PC-9 (cell line): ENCODE measurements at places on chromosomes 12 and 14. TPM values are rescaled to one million over a fixed set of nuclear protein-coding genes. Genes with fewer than 3 reads are reported as not detected.

GRCh38 chr14:20682127-20682434, 2.3 kb upstream of the RNASE4 start:
- H3K27ac ChIP-seq: peak overlapping the region; percentile 82
- H3K4me1 ChIP-seq: peaks cover 21% of the 10 kb centered on the region
- H3K27me3 ChIP-seq: no peaks in the 10 kb centered on the region
- DNase-seq: no peak
- H3K36me3 ChIP-seq: no peaks in the 10 kb centered on the region
- peak overlapping the region; percentile 75 for H3K4me3 ChIP-seq

DNA sequence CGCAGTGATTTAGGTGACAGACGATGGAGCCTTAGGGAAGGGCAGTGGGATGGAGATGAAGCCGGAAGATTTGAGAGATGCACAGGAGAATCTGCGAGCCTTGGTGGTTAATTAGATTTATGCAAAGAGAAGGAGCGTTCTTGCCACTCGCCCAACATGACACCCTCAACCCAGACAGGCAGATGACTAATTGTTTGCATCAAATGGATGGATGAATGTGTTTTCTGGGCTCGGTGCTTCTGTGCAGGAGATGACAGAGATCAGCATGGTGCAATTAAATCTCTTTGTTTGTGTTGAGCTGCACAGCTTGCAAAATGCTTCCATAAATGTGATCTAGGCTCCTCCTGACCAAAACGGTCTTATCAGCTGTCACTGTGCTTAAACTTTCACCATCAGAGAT, 202.3 kb upstream of the PRMT8 start:
- no peak overlapping the region for H3K4me3 ChIP-seq
- no peaks in the 10 kb centered on the region for H3K4me1 ChIP-seq
- DNase-seq: no peak
- H3K27me3 ChIP-seq: peaks cover 49% of the 10 kb centered on the region; the same call in 1 of the 2 replicates
- H3K36me3 ChIP-seq: no peaks in the 10 kb centered on the region

- no peaks in the 10 kb centered on the region for H3K27me3 ChIP-seq
- no peaks in the 10 kb centered on the region; the same call in 1 of the 2 replicates for H3K36me3 ChIP-seq
- H3K27ac ChIP-seq: peak overlapping the region; percentile 60
- DNase-seq: peak; percentile 70
These were observed 3.3 kb downstream of the PXN start for GRCh38 chr12:120261951-120262851.

DNA sequence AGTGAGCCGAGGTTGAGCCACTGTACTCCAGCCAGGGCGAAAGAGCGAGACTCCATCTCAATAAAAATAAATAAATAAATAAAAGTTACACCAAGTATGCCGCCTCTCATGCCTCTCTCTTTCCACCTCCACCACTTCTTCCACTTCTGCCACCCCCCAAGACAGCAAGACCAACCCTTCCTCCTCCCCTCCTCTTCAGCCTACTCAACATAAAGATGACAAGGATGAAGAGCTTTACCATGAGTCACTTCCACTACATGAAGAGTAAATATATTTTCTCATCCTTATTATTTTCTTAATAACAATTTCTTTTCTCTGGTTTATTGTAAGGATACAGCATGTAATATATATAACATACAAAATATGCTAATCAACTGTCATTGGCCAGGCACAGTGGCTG, 3.6 kb upstream of the TMED2 start:
- no peak for DNase-seq
- H3K36me3 ChIP-seq: no peaks in the 10 kb centered on the region
- no peaks in the 10 kb centered on the region for H3K27me3 ChIP-seq
- H3K27ac ChIP-seq: no peak overlapping the region
- H3K4me1 ChIP-seq: peaks cover 12% of the 10 kb centered on the region
- H3K4me3 ChIP-seq: no peak overlapping the region

DNA sequence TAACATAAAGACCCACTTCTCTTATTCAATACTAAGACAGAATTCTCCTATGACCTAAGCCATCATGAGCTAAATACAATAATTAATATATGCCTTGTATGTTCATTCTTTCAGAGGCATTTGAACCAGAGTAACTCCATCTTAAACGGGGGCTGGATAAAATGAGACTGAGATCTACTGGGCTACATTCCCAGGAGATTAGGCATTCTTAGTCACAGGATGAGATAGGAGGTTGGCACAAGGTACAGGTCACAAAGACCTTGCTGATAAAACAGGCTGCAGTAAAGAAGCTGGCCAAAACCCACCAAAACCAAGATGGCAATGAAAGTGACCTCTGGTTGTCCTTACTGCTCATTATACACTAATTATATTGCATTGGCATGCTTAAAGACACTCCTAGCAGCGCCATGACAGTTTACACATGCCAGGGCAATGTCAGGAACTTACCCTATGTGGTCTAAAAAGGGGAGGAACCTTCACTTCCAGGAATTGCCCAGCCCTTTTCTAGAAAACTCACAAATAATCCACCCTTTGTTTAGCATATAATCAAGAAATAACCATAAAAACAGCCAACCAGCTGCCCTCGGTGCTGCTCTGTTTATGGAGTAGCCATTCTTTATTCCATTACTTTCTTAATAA, 260.7 kb downstream of the SSPN start:
- no peak for DNase-seq
- H3K4me3 ChIP-seq: no peak overlapping the region
- no peaks in the 10 kb centered on the region for H3K4me1 ChIP-seq
- no peak overlapping the region for H3K27ac ChIP-seq
- H3K27me3 ChIP-seq: no peaks in the 10 kb centered on the region

- H3K4me3 ChIP-seq: no peak overlapping the region
- no peak overlapping the region for H3K27ac ChIP-seq
- DNase-seq: peak; percentile 62
- no peaks in the 10 kb centered on the region for H3K36me3 ChIP-seq
- no peaks in the 10 kb centered on the region for H3K27me3 ChIP-seq
These were observed 34.6 kb downstream of the SPRING1 start for GRCh38 chr12:116703214-116703795.

GRCh38 chr14:100051103-100051502, 14.1 kb upstream of the EVL start:
- H3K27me3 ChIP-seq: no peaks in the 10 kb centered on the region
- no peaks in the 10 kb centered on the region for H3K36me3 ChIP-seq
- H3K4me3 ChIP-seq: no peak overlapping the region
- no peaks in the 10 kb centered on the region for H3K4me1 ChIP-seq
- no peak overlapping the region for H3K27ac ChIP-seq

- no peak within 1 kb of the TSS for H3K27ac ChIP-seq
- no peaks in the 10 kb centered on the region for H3K4me1 ChIP-seq
- H3K36me3 ChIP-seq: no peaks in the 10 kb centered on the region
These were observed at the start of gene CCND2 for GRCh38 chr12:4273652-4274395. CCND2 (plus strand) TSS chr12:4273762; CDS start chr12:4274041, 279 bp downstream.

DNA sequence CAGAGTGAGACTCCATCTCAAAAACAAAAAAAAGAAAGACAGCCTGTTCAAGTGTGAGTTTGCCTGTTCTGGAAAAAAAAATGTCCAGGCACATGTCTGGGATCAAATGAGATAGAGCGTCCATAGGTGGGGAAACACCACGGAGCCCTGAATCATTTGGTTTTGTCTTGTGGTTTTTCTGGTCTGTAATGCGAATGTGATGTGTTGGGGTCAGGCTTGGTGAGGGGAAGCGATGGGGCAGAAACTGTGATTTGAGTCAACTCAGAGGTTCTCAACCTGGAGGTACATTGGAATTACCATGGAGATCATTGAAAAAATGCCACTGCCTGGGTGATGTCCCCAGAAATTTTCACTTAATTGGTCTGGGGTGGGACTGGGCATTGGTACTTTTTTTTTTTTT, 183.9 kb upstream of the PWP1 start:
- H3K36me3 ChIP-seq: no peaks in the 10 kb centered on the region
- H3K27me3 ChIP-seq: no peaks in the 10 kb centered on the region
- DNase-seq: no peak
- H3K4me3 ChIP-seq: no peak overlapping the region
- H3K4me1 ChIP-seq: no peaks in the 10 kb centered on the region

- H3K27ac ChIP-seq: no peak overlapping the region
- H3K36me3 ChIP-seq: no peaks in the 10 kb centered on the region
- peaks cover 11% of the 10 kb centered on the region; the same call in 1 of the 2 replicates for H3K4me1 ChIP-seq
- H3K4me3 ChIP-seq: no peak overlapping the region
- H3K27me3 ChIP-seq: peaks cover 8% of the 10 kb centered on the region; the same call in 1 of the 2 replicates
These were observed 11.5 kb downstream of the ASPG start for GRCh38 chr14:104096751-104097700.

DNA sequence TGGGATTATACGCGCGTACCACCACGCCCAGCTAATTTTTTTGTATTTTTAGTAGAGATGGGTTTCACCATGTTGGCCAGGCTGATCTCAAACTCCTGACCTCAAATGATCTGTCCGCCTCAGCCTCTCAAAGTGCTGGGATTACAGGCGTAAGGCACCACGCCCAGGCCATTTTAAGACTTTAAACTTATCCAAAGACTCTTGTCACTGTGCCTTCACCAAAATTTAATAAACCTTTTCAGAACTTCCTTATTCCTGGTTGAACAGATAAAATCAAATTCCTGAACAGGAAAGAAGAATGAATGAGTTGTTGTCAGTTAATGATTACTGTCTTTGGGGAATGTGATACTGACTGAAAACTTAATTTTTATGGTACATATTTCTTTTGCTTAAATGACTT, 37.8 kb downstream of the GIT2 start:
- H3K27me3 ChIP-seq: no peaks in the 10 kb centered on the region
- H3K4me1 ChIP-seq: no peaks in the 10 kb centered on the region
- peaks cover 8% of the 10 kb centered on the region; the same call in 1 of the 2 replicates for H3K36me3 ChIP-seq
- no peak overlapping the region for H3K4me3 ChIP-seq

GRCh38 chr12:130685850-130686249, 30.2 kb downstream of the RIMBP2 start:
- H3K27ac ChIP-seq: no peak overlapping the region
- H3K27me3 ChIP-seq: peaks cover 97% of the 10 kb centered on the region
- DNase-seq: no peak
- H3K4me1 ChIP-seq: no peaks in the 10 kb centered on the region
- no peak overlapping the region for H3K4me3 ChIP-seq
- no peaks in the 10 kb centered on the region for H3K36me3 ChIP-seq

- H3K4me1 ChIP-seq: no peaks in the 10 kb centered on the region
- no peaks in the 10 kb centered on the region for H3K36me3 ChIP-seq
- H3K27ac ChIP-seq: no peak overlapping the region
- no peak for DNase-seq
These were observed 109.2 kb downstream of the EFCAB11 start for GRCh38 chr14:89845346-89845745.

DNA sequence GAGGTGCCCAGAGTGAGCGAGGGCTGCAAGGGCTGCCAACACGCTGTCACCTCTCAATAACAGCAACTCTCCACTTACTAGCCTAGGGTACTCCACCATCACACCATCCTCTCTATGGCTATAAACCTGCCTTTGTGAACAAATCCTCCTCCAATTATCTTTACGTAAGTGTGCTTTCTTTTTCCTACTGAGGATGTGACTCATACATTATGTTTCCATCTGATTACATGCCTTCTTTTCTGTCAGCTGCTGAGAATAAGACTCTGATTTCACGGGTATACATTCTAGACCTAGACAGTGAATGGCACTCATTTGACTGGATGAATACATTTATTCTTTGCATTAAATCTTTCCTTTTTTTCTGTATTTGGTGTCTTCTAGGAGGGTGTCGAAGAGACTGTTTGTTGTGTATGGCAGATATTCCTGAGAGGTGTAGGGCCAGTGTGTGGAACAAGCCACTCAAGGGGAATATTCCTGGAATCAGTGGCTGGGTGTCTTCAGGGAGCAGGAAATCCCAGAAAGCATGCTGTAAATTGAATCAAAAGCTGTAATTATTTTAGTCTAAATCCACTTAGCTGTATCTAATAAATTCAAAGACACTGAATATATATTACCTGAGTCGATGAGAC, 327.3 kb upstream of the TMTC1 start:
- H3K27me3 ChIP-seq: no peaks in the 10 kb centered on the region
- no peaks in the 10 kb centered on the region for H3K4me1 ChIP-seq
- no peak overlapping the region for H3K4me3 ChIP-seq
- no peaks in the 10 kb centered on the region for H3K36me3 ChIP-seq
- H3K27ac ChIP-seq: no peak overlapping the region

Gene NUP107
- total RNA-seq: 75.7 and 84.9 TPM in 2 replicates

Gene IGF1
- total RNA-seq: not detected in 2 replicates

Gene CMKLR1
- total RNA-seq: not detected in 2 replicates

Gene SDR39U1
- 14.8 and 17.2 TPM in 2 replicates for total RNA-seq

Gene CAPS2
- 18.9 and 19.8 TPM in 2 replicates for total RNA-seq

Gene P2RX2
- not detected in 2 replicates for total RNA-seq
